Activated naive CD8-positive, alpha-beta T cell treated with anti-CD3 and anti-CD28 coated beads, Interleukin-2, amount 50 U/mL, for 24 hours (primary cell): ENCODE measurements at places on chromosomes 5 and 9.
A peak's percentile ranks its signal among the peaks of the same experiment; 100 is the strongest.

DNA sequence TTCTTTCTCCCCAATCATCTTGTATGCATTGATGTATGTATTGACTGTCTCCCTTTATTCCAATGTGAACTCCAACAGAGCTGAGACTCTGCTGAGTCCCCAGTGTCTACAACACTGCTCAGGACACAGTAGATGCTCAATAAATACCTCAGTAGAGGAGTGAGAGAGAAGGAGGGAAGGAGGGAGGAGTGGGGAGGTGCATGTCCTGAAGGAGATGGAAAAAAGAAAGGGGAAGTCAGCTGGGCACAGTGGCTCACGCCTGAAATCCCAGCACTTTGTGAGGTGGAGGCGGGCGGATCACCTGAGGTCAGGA is 2.9 kb upstream of the PHF2 start:
- no peak for DNase-seq

DNA sequence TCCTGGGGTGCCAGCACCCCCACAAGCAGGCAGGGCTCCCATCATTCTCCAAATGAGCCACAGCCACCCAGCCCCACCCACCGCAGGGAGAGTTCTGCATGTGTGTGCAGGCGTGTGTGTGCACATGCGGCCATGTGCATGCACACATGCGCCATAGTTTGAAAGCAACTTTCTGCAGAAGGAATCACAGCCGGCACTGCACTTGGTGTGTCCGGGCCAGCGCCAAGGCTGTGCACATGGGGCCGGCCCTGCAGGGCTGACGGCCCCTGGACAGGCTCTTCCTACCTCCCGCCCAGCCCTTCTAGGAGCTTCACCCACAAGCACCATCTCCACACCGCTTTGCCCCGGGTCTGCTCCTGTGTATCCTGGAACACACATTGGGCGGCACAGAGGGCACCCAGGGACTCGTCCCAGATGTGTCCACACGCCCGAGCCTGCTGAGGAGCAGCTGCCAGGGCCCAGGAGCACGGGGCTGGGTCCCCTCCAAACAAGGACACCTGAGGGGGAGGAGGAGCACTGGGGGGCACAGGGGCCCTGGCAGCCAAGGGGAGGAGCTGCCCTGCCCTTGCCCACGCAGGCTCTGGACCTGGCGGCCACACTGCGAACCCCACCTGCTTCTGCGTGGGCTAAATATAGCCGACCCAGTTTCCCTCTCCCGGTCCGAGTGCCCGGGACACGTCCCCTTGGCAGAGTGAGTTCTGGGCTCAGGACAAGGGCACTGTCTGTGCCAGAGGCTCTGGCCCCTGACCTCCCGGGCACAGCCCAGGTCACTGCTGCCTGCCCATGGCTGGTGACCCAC is 19.1 kb downstream of the TPPP start:
- no peak for DNase-seq

DNA sequence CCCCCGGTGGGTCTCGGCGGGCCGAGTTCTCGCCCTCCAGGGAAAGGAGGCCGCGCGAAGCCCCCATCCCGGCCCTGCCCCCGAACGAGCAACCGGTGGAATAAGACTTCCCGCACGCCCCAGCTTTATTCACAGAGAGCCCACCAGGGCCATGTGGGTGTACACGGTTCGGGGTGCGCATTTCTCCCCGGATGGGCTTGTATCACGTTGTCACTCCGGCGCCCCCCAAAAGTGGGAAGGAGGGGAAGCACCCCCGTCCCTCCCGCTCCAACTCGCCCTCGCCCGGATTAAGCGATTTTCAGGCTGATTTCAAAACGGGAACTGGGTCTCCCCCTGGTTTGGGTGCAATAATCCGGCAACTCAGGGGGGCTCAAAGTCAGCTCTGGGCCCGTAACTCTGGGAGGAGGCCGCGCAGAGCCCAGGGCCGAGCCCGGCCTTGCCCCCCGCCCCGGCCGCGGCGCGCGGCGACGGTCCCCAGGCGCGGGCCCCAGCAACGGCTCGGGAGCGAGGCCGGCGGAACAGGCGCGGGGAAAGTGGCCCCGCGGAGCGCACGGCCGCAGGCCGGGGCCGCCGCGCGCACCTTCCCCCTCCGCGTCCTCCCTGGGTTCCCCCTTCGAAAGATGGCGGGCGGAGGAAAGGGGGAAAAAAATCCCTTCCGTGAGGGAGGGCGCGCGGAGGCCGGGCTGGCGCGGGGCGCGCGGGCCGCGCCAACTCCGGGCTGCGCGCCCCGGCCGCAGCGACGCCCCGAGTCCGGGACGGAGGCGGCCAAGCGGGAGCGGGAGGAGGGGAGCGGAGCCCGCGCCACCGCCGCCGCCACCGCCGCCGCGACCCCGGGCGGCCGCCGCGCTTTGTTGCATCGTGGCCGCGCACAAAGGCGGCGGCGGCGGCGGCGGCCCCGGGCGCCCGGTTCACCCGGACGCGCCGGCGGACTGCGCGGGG is 644 bp downstream of the BRD3 start:
- DNase-seq: peak; percentile 49

DNA sequence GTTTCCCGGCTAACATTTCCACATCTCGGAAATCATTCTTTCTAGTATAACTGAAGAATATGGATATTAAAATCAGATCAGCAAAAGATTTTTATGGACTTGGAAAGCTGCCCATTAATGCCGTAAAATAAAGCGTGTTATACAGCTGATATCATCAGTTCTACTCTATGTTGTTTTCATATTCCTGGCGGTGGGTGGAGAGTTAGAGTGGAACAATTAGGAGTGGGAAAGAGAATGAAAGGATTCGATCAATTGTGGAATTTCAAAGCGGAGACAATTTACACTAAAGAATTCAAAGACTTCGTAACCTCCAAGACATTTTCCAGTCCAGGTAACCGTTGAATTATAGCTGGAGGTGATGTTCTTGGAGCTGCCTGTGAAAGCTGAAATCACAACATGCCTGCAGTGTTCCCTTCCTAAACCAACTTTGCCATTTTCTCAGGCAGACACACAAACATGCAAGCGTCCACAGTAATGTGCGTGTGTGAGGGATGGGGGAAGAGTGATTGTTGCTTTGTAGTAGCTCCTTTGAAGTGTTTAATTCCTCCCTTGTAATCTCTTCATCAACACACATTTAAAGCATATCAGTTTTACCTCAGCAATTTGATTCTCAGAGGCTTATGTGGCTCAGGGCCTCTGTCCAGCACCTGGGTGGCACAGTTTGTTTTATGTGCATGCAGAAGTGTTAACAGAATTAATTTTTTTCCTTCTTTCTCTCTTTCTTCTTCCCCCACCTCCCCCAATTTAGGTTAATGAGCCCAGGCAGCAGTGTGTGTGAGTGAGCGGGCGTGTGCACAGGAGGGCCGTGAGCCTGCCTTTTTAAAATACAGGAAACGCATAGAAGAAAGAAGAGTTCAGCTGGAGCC is 544.1 kb downstream of the RAB3C start:
- no peak for DNase-seq

GRCh38 chr5:120463991-120464626 is at the start of gene PRR16:
TSS of gene PRR16 (plus strand) at chr5:120464300.
- DNase-seq: peak; percentile 23

- DNase-seq: no peak
These were observed 768.5 kb upstream of the ACO1 start for GRCh38 chr9:31615966-31616365.

- no peak for DNase-seq
These were observed 59.2 kb downstream of the CDH18 start for GRCh38 chr5:19928562-19929421.

DNA sequence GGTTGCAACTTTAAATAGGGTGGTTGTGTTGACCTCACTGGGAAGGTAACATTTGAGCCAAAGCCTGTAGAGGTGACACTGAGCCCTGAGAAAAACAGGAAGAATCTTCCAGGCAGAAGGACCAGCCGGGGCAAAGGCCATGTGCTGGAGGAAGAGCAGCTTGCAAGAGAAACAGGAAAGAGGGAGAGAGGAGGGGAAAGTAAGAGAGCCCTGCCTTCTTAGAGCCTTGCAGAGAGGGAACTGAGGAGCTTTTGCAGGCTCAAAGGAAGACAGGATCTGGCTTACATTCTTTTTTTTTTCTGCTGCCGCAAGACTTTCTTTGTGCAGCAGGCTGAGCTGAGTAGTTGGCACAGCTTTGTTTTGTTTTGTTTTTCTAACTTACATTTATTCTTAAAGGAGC is 17.4 kb downstream of the C9orf153 start:
- no peak for DNase-seq

DNA sequence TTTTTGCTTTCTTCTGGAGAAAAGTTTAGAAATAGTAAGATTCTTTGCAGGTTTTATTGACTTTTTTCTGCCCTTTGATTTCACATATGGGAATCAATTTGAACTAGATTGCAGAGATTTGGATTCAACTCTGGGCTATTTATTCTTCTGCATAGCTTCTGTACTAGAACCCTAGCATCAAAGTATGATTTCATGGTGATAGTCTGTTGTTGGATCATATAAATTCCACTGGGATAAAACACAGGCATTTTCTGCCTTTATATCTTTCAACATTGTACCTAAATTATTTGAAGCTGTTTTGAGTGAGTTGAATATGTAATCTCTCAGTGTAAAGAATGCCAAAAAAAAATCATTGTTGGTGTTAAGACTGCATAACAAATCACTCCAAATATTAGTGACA is 458.4 kb upstream of the MPDZ start:
- no peak for DNase-seq

GRCh38 chr9:15311607-15312006 is 4.6 kb upstream of the TTC39B start:
- DNase-seq: no peak

DNA sequence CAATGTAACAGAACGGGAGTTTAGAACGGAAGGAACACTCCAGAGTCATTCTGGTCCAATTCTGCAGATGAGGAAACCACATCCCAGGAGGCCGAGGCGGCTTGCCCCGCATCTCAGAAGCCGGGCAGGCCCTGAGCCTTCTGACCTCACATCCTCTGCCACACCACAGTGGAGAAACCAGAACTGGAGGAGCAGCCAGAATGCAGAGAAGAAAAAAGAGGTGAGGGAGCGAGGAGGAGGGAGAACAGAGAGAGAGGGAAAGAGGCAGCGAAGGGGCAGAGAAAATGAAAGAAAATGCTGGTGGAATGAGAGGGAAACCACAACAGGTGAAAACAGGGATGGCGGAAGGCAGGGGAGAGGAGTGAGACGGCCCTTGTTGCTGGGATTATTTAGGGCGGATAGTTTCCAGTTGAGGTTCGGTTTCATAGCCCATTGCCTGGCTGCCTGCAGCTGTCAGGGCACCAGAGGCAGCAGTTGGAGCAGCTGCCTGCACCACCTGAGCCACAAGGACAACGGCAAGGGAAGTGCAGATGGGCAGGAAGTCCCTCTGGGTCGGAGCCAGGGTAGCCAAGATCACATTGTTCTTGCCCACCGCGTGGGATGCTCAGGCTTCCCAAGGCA is at the start of gene HMHB1:
HMHB1 (plus strand) TSS at position 77 of the 621 bp plus-strand sequence.
- no peak for DNase-seq

GRCh38 chr5:132064738-132065331 is 4.4 kb downstream of the IL3 start:
- DNase-seq: peak; percentile 90
